ENCODE measurements at places on chromosomes 5 and 9.

- no peak for DNase-seq
Observed at GRCh38 chr5:52798938-52799337, 11.2 kb downstream of the ITGA1 start.

DNA sequence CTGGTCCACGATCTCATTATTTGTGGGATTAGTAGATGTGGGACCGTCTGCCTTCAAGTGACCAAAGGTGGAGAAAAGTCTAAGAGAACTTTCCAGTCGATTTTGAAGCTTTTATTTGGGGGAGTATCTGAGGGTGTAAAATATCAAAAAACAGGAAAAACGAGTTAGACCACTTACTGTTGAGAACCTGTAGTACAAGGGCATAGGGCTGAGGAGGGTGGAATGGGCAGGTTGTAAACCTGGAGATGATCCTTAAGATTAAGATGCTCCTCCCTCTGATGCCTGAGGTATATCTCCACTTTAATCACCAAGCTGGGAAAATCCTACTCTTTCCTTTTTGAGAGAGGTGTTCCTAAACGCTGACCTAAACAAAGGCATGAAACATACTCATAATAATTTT lies 32.0 kb upstream of the GTF2H2C start:
- peak; percentile 71 for DNase-seq

GRCh38 chr5:3904584-3904983 lies 309.0 kb downstream of the IRX1 start:
- no peak for DNase-seq

- peak; percentile 6 for DNase-seq
Observed at GRCh38 chr9:15977438-15977837, 424.6 kb downstream of the CCDC171 start.

DNA sequence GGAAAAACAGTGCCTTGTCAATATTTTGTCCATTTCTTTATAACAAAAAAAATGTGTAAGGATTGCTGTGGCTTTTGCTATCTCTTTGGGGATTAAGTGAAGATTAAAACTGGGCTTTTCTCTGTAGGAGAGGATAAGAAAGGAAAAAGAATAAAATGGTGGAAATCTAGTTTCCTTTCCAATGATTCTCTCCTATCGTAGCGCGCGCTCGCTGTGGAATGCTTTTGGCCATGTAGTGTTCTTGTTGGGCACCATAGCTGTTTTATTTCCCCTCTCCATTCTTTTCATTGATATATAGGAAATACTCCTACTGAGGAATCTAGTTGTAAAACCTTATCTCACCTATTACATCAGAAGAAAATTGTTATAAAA lies 1.5 kb downstream of the STXBP1 start:
- no peak for DNase-seq

- DNase-seq: no peak
Observed at GRCh38 chr5:131587541-131587940, 47.5 kb downstream of the RAPGEF6 start.

- DNase-seq: no peak
Observed at GRCh38 chr9:86141843-86142242, 42.5 kb upstream of the GOLM1 start.

GRCh38 chr5:176489077-176489476 lies 40.9 kb downstream of the FAF2 start:
- no peak for DNase-seq

DNA sequence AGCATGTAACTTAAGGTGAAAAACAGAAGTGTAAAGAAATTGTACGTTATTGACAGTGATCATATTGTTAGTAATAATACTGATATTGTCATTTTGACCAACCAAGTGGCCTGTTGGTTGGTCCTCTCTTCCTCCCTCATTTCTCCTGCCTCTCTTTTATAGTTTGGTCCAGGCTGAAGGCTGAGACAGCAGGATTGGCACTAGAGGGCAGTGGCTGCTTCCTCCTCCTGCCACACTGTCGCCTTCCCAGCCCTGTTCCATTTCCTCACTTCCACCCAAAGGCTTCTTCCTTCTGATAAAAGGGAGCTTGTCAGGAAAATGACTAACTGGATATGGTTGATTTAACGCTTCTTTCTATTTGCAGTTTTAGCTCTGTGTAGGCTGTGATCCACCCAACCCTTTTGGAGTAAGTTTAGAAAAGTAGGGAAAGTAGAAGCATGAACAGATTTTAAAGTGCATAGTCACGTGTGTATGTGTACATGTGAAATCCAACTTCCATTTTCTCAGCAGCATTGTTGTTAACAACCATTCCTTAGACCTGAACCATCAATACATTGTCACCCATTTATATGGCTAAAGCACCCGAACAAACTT lies 35.6 kb downstream of the PTCD2 start:
- no peak for DNase-seq

DNA sequence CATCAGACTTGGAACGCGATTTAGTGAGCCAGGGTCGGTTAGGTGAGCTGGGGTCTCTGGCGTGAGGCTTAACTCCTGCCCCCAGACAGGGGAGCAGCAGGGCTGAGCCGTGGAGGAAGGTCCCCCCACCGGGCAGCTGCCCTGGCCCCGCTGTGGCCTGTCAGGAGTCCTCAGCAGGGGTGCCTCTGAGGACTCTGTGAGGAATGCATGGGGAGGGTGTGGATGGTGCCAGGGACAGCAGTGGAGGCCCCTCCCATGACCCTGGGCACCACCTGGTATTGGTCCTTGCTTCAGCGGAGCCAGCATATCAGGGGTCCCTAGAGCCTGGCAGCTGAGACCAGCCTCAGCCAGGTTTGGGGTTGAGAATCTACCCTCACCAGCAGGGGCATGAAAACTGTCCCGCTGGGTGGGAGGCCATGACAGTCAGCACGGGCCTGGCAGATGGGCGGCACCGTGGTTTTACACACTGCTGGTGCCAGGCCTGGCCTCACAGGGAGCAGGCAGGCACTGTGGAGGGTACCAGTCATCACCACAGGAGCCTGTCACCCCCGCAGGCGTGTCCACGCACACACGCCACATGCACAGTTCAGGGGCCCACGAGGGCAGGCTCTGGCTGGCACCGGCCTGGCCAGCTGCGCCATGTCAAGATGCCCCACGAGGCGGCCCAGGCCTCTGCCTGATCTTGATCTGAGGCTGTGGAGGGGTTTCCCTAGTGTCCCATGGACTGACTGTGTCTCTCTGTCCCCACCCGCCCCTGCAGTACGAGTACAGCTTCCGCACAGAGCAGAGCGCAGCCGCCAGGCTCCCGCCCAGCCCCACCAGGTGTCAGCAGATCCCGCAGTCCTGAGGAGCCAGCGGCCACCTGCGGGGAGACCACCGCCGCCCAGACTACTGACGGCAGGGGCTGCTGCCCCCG lies 111.1 kb upstream of the LMX1B start:
- no peak for DNase-seq

- no peak for DNase-seq
Observed at GRCh38 chr9:137449931-137450538, 8.9 kb upstream of the ENTPD8 start.

DNA sequence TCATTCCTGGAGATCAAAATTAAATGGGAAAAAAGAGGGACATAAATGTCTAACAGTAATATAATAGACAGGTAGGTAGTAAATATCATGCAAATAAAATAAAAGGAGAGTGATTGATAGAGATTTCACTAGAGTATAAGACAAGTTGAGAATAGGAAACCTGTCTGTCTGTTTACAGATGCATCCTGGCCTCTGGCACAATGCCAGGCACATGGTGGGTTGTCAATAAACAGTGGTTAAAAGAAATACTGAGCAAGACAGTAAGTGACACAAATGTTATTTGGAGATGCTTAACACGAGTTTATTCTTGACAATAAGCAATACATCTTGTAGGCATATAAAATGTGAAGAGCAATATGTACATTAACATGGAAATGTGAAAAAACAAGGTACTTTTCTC lies 33.3 kb downstream of the RICTOR start:
- DNase-seq: no peak

- no peak for DNase-seq
Observed at GRCh38 chr5:163489055-163489744, 16.2 kb upstream of the MAT2B start.

- DNase-seq: no peak
Observed at GRCh38 chr9:87498811-87499360, 1.2 kb downstream of the DAPK1 start.

- DNase-seq: no peak
Observed at GRCh38 chr5:9054821-9055589, 490.9 kb downstream of the SEMA5A start.

DNA sequence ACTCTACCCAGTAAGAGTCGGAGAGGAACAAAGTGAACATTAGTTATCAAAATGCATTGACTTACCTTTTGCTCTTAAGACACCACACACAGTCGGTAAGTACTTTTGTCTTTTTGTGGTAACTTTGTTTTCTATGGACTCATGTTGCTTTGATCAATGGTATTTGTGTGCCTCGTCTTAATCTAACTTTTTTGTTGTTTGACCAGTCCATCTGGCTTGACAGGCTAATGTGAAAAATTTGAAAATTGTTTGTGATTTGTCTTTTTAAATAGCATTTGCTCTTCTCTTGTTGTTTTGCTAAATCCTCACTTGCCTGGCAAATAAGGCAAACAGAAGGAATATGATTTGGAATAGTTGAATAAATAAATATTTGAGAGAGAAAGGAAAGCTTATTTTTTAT lies 71.4 kb upstream of the CHD1 start:
- no peak for DNase-seq

DNA sequence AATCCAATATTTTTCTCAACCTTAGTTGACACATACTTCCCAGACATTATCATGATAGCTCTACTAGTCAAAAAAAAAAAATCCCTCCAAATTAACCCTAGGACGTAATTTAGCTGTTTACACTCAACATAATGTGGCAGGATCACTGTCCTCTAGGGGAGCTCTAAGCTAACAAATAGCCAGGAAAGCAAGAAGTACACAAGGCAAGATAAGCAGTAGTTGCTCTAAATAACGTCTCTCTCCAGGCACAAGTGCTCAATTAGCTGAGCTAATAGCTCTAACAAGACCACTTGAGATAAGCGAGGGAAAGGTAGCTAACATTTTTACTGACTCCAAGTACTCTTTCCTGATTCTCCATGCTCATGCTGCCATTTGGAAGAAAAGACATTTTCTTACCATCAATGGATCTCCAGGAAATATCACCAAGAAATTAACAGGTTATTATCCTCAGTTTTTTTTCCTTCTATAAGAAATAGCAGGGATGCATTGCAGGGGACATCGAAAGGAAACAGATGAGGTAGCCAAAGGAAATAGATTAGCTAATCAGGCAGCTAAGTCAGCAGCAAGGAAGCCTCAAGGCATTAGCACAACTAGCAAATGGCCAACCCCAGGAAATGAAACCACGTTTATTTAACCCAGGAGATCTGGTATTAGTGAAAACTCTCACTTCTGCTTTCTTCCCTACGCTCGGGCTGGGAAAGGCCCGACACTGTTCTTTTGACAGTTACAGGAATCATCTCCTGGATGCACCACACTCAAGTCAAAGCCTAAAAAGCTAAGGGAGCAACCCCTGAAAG lies 614.1 kb downstream of the PTPRD start:
- DNase-seq: peak; percentile 16

DNA sequence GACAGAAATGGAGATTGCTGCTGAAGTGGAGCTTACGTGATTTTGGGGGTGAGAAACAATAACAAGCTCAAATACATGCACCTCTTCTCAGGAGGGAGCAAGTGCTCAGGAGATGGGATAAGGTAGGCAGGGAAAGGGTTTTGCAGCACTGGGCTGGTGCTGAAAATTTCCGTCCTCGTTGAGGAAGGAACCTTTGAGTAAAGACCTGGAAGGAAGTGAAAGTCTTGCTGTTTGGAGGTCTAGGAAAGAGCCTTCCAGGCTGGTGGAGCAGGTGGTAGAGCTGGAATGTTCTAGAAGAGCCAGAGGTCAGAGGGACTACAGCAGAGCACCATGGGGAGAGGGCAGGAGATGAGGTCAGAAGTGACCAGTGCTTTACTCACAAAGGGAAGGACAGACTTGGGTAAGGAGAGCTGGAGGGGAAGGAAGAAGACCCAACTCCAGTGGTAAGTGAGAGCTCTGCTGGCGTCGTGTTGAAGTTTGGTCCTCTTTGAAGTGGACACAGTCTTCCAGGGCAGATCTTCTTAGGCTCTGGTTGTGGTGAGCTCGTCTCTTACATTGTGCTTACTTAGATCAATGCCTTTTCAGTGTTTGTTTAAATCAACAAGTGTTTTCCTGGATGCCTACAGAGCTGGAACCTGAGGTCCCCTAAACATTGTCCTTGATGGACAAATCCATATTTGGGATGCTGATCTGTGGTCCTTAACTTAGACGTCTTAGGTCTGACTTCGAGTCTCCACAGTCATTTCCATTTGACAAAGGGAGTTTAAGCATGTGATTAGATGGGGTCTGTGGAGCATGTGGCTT lies 21.0 kb downstream of the ANKRD33B start:
- DNase-seq: no peak

GRCh38 chr5:143653256-143653655 lies 158.7 kb upstream of the HMHB1 start:
- DNase-seq: no peak

GRCh38 chr9:96491079-96491879 lies 41.3 kb downstream of the HABP4 start:
- DNase-seq: no peak

DNA sequence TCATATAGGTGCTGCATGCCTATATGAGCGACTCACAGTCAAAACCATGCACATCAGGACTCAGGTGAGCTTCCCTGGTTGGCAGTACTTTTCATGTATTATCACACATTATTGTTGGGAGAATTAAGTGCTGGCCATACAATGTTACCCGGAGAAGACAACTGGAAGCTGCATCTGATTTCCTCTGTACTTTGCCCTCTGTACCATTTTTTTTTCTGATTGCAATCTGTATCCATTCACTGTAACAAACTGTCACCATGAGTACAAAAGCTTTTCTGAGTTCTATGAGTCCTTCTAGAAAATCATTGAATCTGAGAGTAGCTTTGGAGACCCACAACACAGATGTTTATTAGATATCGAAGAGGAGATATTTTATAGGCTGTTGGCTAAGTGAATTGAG lies 651.0 kb downstream of the NR2F1-AS1 start:
- no peak for DNase-seq

DNA sequence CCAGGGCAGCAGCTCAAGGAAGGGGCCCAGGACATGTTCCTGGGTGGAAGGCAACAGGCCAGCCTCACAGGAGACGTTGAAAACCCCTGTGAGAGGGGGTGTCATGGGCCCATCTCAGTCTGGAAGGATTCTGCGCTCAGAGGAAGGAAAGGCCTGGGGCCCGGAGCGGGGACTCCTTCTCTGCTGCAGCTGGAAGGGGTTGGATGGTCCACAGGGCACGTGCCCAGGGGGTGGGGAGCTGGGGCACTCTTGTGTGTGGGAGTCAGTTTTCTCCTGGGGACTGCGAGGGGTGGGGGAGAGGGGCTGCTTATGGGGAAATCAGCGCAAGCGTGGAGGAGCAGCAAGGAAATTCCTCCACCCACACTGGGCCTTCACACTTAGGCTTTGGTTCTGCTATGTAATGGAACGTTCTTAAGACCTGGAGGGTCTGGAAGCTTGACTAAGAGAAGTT lies 2.9 kb upstream of the LPCAT1 start:
- DNase-seq: no peak

- peak; percentile 6 for DNase-seq
Observed at GRCh38 chr9:136372561-136373299, 739 bp downstream of the CARD9 start.

All from DMS79 (cell line).